ENCODE measurements at places on chromosomes 3 and 15.

- no peak for DNase-seq
These were observed 111.8 kb downstream of the SRGAP3 start for GRCh38 chr3:9137676-9138075.

GRCh38 chr3:94301366-94301765, 238.5 kb downstream of the NSUN3 start:
- DNase-seq = no peak

DNA sequence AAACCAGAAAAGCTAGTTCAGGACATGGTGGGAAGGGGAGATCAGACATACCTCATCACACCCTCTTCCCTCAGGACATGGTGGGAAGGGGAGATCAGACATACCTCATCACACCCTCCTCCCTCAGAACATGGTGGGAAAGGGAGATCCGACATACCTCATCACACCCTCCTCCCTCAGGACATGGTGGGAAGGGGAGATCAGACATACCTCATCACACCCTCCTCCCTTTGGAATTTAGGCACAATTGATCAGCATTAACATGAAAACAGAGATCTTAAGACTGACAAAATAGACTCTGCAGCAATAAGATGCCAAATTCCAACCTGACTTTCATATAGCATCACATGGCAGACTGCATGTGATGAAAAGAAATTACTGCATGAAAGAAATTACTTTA, 412.7 kb upstream of the ZNF717 start:
- no peak for DNase-seq

DNA sequence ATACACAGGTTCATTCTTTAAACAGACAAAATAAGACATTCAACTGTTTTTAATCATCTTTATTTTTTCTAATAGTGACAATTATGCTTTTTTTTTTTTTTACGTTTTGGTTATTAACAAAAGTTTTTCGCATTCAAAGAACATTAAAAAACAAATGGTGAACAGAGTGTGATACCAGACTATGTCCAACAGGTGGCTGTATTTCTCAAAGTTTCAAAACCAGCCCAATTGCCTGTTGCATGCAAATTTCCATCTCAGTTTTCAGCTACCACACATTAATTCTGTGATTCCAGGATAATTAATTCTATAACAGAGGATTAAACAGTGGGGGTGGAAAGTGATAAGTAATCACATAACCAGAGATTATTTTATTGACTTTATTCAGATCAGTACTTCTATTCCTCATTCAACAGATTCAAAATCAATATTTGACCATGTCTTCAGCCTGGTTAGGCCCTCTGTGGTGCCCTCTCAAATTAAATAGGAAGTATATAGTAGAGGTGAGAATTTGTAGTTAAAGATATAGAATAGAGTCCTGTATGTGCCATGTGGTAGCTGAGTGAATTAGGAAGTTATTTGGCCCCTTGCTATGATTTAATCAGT, 122.2 kb upstream of the DCBLD2 start:
- DNase-seq = peak; percentile 48

DNA sequence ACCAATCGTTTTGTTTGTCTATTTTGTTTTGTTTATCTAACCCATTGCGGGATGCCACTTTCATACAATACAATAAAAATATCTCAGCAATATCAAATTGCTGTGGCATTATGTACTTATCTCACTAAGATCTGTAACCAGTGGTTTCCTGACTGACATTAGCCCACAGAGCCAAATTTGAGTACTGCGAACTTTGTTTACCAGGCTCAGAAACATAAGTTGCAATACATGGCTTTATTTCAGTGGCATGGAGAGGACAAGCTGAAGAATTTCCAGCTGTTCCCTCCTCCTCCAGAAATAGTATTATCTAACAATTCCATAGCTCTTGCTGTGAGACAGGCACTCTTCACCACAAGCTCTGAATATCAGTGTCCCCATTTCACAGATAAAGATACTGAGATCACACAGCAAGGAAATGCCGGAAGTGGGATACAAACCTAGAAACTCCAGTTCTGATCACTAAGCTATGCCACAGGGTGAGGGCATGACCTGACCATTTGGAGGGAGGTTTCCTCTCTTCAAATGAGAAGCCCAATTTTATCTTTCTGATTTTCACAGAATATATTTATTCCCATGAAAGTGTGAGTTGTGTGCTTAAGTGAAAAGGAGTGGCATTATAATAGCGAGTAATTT, 469.9 kb upstream of the CBLB start:
- no peak for DNase-seq

- no peak for DNase-seq
These were observed 50.5 kb downstream of the UBE2E1 start for GRCh38 chr3:23856286-23856685.

DNA sequence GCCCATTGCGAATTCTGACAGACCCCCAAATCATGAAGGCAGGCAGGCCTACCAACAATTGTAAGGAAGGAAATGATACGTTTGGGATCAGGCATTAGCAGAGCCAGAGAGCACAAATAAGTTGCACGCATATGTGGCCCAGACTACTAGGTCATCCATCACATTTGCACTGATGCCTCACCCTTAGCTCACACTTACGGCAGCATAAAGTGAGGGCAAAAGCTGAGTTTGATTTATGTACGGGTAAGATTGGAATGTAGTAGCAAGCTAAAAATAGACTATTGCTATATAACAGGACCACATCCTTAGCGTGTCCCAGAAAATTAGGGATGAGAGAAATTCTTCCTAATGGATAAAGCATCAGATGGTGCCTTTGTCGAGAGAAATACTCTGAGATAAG, 58.6 kb downstream of the QTRT2 start:
- no peak for DNase-seq

DNA sequence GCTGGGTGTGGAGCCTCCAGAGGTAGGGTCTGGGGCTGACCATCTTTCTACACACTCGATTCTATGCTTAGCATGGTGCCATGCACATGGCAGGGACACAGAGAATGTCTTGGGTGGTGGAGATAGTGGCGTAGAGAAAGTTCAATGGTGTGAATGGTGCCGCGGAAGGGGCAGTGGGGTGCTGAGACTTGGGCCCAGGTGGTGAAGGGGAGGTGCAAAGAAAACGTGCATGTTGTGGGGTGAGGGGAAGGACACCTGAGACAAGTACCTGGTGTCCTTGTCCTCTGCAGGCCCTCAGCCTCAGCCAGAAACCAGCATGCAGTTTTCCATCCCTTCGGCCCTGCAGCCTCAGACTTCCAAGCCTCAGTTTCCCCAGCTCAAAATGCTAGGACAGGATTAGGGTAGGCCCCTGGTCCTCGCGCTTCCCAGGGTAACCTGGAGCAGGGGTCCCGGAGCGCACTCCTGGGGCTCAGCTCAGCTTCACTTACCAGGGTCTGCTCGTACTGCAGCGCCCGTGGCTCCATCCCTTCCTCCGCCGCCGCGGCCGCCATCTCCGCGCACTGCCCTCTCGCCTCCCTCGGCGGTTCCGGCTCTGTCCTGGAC, 375 bp downstream of the CLCN2 start:
- no peak for DNase-seq

DNA sequence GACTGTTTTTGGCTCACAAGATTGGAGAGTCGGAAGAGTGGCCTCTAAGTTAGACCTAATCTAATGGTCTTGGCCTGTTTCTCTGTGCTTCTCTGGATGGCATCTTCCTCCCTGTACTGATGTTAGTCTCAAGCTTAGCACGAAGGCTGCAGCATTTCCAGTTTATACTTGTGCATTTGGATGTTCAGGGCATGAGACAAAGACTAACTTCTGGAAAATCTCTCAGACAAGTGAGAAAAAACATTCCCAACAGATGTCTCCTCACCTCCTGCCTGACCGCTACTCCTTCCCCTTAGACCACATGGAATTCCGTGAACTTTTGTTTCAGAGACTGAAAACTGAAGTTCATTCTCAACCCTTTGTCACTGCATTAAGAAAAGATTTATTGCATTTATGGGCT, 410.8 kb upstream of the MCTP2 start:
- no peak for DNase-seq

DNA sequence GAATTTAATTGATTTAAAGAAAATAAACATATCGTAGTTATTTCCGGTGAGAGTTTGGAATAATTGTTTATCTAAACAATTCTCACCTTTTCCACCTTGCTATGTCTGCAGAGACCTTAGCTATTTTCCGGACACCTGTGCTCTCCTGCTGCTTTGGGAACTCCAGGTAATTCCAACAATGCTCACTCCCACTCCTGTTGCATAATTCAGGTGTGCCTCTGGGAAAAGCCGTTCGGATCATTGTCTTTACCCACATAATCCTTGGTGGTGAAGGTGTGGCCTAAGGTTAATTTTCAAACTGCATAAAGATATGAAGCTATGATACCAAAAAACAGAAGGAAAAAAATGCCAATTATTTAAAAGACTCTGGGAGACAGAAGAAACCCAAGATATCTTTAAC, 59.4 kb downstream of the LDHAL6B start:
- DNase-seq = no peak

GRCh38 chr15:73324496-73325170, 44.1 kb downstream of the HCN4 start:
- no peak for DNase-seq

- DNase-seq = no peak
These were observed 34.4 kb downstream of the PRKCI start for GRCh38 chr3:170256597-170256996.

DNA sequence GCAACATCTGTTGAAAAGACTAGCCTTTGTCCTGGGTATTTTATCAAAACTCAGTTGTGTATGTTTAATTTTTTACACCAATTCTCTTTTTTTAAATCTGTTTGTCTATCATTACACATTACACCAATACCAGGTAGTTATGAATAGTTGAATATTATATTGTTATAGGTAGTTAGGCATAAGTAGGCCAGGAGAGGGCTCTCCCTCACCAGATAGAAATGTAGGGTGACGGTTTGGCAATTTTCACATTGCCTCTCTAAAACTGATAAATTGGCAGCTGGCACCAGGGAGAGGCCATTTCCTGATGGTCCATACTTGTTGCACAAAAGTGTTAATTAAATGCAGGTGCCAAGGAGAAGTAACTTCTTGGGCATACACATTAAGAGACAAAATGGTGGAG, 483.1 kb upstream of the EPHA6 start:
- no peak for DNase-seq

DNA sequence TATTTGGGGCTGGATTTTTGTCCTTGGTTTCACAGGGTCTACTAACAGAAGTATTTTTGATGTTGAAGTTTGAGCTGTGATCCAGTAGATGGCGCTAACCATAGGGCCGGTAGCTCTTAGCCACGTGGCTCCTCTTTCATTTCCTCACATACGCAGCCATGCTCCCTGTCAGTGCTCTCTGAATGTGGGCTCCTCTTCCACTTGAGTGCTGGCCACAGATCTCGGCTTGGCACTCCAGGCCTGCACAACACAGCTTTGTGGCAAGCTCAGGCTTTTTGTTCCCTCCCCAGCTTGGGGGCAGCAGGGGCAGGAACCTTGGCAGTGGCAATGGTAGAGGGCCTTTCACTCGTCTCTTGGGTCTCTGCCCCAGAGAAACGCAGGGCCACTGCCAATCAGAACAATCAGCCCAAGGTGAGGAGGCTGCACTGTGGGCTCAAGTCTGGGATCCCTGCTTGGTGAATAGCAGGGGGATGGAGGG, 18.6 kb upstream of the DNAAF4 start:
- DNase-seq = peak; percentile 63

GRCh38 chr3:9398700-9399336, 1.4 kb downstream of the SETD5 start:
- peak; percentile 49 for DNase-seq

DNA sequence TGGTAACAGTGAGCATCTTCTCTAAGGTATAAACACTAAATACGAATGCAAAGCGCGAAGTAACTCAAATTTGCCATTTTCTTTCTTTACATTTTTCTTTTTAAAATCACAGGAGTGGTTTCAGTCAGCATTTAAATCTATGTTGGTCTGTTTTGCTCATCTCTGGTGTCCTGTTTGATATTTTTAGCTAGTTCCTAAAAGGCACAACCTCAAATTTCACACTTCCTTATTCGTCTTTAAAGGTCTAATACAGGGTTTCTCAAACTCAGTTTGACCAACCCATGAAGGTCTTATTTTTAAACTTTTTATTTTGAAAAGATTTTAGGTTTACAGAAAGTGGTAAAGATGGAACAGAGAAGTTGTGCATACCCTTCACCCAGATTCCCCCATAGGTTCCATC, 201.1 kb downstream of the MAGI1 start:
- DNase-seq = no peak

GRCh38 chr15:79773128-79773527, 123.7 kb downstream of the MTHFS start:
- no peak for DNase-seq

- DNase-seq = no peak
These were observed 68.9 kb downstream of the SMAD3 start for GRCh38 chr15:67134067-67134838.

DNA sequence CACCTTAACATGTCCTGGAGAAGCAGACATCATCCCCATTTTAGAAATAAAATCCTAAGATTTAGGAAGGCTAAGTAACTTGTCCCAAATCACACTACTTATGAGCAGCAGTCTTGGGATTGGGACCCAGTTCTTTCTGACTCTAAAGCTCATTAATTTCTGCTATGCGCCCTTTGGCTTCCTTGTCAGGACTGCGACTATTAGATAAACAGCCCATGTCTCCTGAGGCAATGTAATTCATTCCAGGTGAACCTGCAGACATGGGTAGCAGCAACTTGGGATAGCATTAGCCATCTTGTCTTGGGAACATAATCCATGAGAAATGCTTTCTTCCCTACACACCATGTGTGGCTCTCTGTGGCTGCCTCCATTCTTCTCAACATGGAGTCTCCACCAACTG, 32.3 kb upstream of the FBN1 start:
- no peak for DNase-seq

DNA sequence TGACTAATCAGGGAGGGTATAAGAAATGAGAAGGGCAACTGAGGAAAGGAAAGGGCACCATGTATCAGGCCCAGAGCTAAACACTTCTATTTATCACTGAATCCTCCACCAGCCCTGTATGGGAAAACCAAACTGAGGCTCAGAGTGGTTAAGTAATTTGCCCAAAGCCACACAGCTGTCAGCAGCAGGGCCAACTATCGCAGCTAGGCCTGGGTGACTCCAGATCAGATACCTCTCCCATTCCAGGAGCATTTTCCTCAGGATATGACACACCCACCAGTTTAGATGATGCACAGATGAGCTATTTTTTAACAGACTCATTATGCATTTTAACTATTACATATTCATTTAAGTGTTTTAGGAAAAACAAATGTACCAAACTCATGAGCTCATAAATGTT, 14.5 kb downstream of the NUP210 start:
- peak; percentile 29 for DNase-seq

GRCh38 chr3:69970827-69971226, 28.7 kb upstream of the SAMMSON start:
- DNase-seq = no peak
